ENCODE measurements at places on chromosomes 12 and 14. TPM values are rescaled to one million over a fixed set of nuclear protein-coding genes. Genes with fewer than 3 reads are reported as not detected.
A peak's percentile ranks its signal among the peaks of the same experiment; 100 is the strongest.

GYS2 gene
- not detected for total RNA-seq

KRT2 gene
- total RNA-seq: not detected

KRT82 gene
- total RNA-seq: not detected

SLC17A8 gene
- not detected for total RNA-seq

KHNYN gene
- 81.2 TPM for total RNA-seq

SELPLG gene
- total RNA-seq: 148 TPM

HOXC6 gene
- total RNA-seq: not detected

RERG gene
- total RNA-seq: not detected

MYH6 gene
- total RNA-seq: 1.0 TPM

FOXG1 gene
- not detected for total RNA-seq

CNOT2 gene
- 65.2 TPM for total RNA-seq

CCDC175 gene
- total RNA-seq: not detected

- DNase-seq: no peak
Measured at GRCh38 chr12:39627914-39628313, 8.3 kb upstream of the ABCD2 start.

DNA sequence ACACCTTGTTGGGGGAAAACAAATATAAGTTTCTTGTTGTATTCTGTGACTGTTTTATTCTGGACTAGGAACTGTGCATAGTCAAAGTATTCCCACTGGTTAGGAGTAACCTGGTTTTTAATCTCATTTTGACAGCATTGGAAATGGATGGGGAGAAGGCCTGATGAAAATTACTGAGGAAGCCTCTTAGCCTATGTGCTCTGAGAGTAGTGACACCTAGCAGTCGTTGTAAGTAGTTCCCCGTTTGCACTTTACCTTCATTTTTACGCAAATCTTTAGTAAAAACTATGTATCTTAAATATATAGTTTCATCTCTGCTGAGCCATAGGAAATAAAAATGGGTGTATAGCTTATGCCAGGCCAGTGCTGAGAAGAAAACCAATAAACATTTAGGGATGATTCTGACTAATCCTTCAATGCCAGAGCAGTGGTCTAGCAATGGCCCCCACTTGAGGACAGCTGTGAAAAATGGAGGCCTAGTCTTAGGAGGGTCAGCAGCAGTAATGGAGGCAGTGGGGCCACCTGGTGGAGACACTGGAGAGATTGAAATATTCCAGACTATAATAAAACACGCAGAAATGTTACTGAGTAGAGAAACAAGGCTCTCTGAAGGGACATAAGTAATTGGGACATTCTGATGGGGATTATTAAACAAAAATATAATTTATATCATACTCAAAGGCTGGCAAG is 133.2 kb upstream of the NOVA1 start:
- DNase-seq: no peak

- no peak for DNase-seq
Measured at GRCh38 chr14:56774503-56774902, 35.8 kb downstream of the OTX2 start.

DNA sequence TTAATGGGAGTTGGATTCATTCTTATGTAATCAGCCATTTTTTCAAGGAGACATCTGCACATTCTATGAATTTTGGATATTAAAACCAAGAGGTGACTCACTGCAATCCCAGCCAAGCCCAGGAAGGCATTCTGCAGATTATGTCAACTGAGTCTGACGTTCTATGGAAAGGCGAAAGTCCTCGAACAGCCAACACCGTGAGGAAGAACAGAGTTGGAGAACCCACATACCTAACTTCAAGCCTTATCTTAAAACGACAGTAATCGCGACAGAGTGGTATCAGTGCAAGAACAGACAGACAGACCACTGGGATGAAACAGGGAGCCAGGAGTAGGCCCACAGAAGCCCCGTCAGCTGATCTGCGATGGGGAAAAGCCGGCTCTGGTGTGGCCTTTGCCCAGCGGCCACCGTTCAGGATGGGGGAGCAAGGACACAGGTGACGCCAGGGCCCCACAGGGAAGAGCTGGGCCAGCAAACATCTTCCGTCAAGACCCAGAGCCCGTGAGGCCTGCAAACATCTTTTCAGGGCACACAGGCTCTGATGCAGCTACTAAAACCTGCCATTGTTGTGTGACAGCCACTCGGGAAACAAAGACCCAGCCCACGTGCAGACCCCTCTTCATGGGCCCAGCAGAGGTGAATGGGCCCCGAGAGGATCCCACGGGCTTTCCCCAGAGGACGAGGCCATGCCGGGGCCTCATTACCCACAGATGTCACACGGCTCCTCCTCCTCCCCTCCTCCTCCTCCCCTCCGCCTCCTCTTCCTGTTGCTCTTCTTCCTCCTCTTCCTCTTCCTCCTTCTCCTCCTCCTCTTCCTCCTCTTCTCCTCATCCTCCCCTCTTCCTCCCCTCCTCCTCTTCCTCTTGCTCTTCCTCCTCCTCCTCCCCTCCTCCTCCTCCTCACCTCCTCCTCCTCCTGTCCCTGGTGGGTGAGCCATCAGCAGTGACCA is 277.6 kb downstream of the ADGRD1 start:
- no peak for DNase-seq

DNA sequence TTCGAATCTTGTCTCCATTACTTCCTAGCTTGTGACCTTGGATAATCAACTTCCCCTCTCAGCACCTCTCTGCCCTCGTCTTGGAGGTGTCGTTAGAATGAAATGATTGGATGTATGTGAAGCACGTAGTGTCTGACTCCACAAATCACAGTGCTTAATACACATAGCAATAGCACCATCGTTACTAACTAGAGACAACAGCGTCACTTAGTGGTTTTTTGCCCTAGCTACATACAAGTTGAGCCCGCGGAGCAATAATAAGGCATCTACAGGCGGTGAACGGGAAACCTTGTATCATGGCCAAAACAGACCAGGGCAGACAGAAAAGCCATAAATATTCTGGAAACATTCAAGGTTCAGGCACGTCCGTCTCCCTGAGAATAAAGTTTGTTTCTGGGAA is 154.9 kb downstream of the ASCL4 start:
- DNase-seq: no peak

- DNase-seq: no peak
Measured at GRCh38 chr14:99354166-99354875, 82.3 kb upstream of the BCL11B start.

- DNase-seq: no peak
Measured at GRCh38 chr12:48334808-48335207, 15.9 kb downstream of the ZNF641 start.

DNA sequence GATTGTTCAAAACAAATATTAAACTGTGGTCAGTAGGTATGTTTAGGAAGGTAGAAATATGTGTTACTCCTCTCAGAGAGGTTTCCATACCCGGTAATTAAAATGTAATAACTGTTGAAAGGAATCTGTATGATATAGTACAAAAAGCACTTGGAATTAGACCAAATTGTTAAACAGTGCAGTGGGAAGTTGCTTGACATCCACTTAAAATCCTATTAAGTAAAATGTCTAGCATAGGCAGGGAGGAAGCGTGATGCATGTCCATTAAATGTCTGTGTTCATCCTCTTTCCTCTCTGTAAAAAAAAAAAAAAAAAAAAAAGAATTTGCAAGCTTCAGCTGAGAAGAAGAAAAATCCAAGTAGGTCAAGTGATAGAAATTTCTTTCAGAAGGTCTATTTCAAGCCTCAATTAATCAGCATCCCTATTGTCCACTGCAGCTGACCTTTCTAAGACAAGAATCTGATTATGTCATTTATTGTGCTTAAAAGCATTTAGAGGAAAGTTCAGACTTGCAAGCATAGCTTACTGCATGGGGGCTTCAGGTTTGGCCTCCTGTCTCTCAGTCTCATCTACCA is 265.6 kb upstream of the RGS6 start:
- DNase-seq: no peak

GRCh38 chr14:103386713-103387329 is 1.6 kb downstream of the MARK3 start:
- no peak for DNase-seq

DNA sequence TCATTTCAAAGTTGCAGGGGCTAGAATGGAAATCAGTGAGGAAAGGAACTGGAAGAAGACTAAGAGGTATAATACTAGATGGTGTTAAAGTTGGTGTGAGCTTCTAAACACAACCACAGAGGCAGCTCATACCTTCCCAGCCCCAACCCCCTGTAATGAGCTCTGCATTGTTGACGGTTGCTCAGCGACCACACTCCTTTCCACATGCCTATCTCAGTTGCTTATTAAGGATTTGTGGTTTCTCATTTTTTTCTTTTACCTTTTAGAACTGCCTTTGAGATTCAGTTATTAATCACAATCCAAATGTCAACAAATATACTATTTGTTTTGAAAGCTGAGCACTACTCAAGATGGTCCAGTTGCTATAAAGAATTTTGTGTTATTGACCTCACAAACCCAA is 62.1 kb upstream of the KIF21A start:
- DNase-seq: no peak

DNA sequence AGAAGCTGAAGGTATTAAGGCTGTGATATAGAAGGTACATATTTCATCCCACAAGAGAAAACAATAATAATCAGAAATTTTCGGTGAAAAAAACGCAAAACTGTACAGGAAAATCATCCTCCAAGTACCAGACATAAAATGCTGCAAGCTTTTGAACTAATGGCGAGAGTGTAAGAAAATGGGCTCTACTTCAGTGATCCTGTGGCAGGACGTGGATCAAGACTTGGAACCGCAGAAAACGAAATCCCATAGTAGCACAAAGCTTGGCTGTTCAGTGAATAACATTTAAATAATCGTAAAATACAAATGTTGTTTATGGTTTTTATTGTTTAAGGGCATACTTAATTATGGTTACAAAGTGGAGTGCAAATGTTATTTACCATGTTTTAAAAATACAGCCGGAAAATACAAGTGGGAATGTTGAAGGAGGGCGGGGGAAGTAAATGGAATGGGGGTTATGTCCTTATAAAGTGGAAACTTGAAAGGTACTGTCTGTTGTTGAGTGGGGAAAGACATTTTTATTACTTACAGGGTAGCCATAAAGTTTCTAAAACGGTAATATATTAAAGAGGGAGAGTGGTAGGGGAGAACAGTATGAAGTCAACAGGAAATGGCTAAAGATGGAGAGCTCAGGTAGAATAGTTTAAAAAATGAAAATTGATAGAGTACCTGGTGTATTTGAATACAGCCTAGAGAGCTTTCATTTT is 1.1 kb downstream of the SMIM10L1 start:
- DNase-seq: no peak

DNA sequence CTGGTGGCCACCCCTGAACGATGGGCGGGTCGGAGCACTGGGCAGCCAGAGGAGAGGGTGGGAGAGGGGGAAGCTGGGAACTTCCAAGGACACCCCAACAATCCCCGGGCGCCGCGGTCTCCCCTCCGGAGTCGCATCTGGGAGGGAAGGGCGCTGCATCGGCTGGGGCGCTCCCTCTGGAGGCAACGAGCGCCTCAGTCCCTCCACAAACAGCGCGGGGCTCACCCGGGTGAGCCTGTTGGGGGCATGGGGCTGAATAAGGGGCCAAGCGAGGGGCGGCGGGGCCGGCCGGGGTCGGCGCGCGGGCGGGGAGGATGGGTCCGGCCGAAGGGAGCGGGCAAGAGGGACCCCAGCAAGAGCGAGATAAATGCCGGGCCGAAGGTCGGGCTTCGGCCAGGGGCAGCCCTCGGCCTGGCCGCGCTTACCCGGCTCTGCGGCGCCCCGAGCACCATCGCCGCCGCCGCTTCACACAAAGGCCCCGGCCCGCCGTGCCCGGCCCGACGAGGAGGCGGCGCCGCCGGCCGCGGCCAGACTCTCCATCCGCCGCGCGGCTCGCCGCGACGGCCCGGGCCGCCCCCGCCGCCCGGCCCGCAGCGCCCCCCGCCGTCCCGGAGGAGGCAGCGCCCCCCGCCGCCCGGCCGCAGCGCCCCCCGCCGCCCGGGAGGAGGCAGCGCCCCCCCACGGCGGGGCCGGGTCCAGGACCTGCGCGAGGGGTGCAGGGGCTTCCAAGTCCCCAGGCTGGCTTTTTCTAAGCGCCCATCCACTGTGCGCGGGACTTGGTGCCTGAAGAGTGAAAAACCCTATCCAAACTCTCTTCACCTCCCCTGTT is at the start of gene ZBTB39:
Gene ZBTB39 (minus strand): TSS at position 567 of the 829 bp plus-strand sequence. CDS start 1,629 bp downstream, outside the sequence.
- DNase-seq: peak; percentile 70

- DNase-seq: no peak
Measured at GRCh38 chr12:20604408-20605067, 90.6 kb upstream of the SLCO1C1 start.

GRCh38 chr12:1474041-1474573 is 120.3 kb downstream of the FBXL14 start:
- peak; percentile 78 for DNase-seq

GRCh38 chr12:44873898-44874297 is 2.2 kb downstream of the NELL2 start:
- DNase-seq: no peak

DNA sequence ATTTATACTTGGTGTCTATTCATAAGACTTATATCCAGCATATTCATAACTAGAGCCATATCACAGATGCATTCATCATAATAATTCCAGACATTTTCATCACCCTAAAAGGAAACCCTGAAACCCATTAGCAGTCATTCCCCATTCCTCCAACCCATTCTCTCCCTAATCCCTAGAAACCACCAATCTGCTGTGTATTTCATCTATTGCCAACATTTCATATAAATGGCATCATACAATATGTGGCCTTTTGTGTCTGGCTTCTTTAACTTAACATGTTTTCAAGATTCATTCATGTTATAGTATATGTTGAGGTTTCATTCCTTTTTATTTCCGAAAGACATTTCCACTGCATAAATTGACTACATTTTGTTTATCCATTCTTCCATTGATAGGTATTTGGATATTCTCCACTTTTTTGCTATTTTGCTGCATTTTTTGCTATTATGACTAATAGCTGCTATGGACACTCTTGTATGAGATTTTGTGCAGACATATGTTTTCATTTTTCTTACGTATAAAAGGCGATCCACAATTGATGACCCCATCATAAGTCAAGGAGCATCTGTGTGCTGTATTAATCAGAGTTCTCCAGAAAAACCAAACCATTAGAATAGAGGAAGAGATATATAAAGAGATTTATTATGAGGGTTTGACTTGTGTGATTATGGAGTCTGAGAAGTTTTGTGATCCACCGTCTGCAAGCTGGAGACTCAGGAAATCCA is 5.1 kb upstream of the OAS2 start:
- DNase-seq: no peak

- no peak for DNase-seq
Measured at GRCh38 chr12:61863811-61864210, 396.4 kb upstream of the USP15 start.

GRCh38 chr12:42099433-42099832 is 45.2 kb downstream of the GXYLT1 start:
- no peak for DNase-seq

DNA sequence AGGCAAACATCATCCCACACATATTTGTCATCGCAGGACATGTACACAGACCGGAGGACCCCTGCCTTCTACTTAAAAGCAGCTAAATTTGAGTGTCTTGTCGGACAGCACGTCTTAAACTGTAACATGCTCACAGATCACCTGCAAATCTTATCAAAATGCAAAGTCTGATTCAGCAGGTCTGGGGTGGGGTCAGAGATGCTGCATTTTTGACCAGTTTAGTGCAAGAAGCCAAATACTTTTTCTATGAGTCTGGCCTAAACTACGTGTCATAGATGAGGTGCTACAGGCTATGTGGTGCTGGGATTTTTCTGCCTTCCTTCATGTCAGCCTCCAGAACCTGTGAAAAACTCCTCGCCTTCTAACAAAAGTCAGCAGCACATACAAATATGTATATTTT is 178.8 kb upstream of the LHX5 start:
- no peak for DNase-seq
